ENCODE measurements at places on chromosomes 12 and 14.

DNA sequence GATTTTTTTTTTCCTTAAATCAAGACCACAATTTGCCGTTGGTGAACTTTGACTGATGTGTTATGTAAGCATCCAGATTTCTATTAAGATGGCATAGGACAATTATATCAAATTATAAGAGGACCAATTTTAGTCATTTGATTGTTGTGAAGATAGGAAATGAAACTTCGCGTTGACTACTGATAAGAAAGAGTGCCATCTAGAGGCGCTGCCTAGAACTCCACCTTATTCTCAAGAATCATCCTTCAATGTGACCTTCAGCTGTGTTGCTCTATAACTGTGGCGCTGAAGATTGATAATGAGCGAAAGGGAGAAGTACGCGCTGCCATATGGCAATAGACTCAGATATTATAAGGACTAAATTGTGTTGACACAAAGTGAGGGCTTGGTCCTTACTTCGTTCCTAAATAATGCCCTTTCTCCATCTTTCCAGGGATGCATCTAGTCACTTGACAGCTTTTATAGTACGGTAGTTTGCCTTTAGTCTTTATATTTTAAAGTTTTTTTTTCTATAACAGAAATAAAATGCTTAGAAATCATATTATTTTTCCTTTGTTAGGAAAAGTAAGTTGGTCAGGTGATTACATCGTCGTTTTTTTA, 350.8 kb upstream of the STXBP6 start:
- DNase-seq = no peak

DNA sequence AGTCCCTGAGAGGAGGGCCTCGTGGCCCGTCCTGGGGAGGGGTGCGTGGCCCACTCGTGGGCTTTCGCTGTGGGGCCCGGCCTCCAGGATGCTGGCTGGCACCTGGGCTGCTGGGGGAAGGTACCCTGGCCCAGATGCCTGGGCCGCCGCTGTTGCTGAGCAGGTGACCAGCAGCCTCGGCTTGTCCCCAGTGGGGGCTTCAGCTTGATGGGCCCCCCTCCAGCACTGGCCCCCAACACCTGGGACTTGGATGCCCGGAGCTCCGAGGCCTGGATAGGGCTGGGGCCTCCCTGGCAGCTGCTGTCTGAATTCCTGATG, 10.8 kb downstream of the KIF26A start:
- DNase-seq = no peak

DNA sequence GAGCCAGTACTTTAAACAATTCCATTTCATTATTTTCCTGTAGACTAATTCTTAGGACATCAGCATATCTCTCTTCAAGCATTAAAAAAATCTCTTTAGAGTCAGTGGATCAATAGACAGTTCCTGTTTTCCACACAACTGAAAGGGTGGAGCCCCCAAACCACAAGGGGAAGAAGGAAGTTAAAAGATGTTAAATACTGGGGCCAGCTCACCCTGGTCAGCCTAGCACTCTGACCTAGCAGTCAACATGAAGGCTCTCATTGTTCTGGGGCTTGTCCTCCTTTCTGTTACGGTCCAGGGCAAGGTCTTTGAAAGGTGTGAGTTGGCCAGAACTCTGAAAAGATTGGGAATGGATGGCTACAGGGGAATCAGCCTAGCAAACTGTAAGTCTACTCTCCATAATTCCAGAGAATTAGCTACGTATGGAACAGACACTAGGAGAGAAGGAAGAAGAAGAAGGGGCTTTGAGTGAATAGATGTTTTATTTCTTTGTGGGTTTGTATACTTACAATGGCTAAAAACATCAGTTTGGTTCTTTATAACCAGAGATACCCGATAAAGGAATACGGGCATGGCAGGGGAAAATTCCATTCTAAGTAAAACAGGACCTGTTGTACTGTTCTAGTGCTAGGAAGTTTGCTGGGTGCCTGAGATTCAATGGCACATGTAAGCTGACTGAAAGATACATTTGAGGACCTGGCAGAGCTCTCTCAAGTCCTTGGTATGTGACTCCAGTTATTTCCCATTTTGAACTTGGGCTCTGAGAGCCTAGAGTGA, at the start of gene LYZ:
Gene LYZ, plus strand, starts transcription at position 220 of the 777 bp plus-strand sequence. Its CDS starts 28 bp downstream, at position 248.
- no peak for DNase-seq

- DNase-seq = peak; percentile 22
These were observed 9.5 kb downstream of the NOC4L start for GRCh38 chr12:132153501-132154340.

DNA sequence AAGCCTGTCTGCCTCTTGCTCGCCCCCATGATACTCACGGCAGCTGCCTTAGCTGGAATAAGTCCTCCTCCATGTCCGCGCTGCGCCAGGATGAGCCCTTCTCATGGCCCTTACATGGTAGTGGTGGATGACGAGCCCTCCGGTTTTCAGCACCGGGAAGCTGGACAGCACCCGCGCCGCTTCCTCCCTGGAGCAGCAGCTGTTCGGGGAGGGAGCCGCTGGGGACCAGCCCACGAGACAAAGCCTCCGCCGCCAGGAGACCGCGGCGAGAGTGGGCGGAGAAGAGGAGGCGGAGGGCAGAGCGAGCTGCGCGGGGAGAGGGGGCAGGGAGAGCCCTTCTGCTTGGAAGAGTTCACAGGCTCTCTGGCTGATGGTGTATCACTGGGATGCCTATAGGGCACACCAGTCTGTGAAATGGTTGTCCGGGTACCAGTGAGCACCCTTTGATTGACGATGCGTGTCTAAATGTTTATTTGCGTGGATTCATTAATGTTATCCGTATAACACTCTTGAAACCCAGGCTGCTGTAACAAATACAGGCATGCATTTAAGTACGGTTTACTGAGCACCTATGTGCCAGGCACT, at the start of gene SVOP:
Gene SVOP, minus strand, starts transcription at position 273 of the 585 bp plus-strand sequence. Its CDS starts 200 bp downstream, at position 73.
- no peak for DNase-seq
